Activated T-helper 17 cell treated with anti-CD3 and anti-CD28 coated beads, Interleukin-2, amount 50 U/mL, for 72 hours (primary cell): ENCODE measurements at places on chromosomes 7 and 10.
A peak's percentile ranks its signal among the peaks of the same experiment; 100 is the strongest.

GRCh38 chr10:34430685-34431084 is 384.4 kb downstream of the PARD3 start:
- no peak for ATAC-seq

DNA sequence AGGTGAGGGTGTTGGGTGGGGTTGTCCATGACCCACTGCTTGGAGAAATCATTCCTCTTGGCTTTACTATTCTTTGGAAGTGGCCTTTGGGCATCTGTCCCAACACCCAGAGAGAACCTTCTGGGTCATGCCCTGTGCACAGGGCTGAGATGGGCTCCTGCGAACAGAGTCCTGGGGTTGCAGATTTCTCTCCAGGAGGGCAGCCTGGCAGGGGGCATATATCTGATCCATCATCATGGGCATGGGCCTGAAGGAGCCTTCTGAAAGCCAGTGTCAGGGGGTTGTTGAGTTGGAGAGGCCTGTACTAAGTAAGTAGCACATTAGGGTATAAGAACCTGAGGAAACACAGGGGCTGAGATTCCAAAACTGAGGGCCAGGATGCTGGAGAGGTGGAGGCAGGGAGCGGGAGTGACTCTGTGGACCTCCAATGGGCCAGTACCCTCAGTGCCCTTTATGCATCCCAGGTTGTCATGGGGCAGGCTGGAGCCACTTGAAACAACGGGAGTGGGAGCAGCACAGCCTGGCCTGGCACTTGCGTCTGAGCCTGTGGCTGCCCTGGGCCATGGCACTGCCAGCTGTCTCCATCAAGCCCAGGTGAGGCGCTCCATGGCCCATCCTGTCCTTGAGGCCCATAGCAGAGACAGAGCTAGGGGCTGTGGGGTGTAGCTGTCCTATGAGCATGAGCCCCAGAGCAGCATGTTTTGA is 203.7 kb downstream of the GRID1 start:
- ATAC-seq, result no peak

GRCh38 chr10:127532659-127533058 is 16.4 kb upstream of the NPS start:
- no peak for ATAC-seq

GRCh38 chr7:7738177-7738576 is 19.8 kb upstream of the RPA3 start:
- no peak for ATAC-seq

- ATAC-seq, result no peak
These were observed 66.7 kb downstream of the MICALL2 start for GRCh38 chr7:1392556-1392955.

DNA sequence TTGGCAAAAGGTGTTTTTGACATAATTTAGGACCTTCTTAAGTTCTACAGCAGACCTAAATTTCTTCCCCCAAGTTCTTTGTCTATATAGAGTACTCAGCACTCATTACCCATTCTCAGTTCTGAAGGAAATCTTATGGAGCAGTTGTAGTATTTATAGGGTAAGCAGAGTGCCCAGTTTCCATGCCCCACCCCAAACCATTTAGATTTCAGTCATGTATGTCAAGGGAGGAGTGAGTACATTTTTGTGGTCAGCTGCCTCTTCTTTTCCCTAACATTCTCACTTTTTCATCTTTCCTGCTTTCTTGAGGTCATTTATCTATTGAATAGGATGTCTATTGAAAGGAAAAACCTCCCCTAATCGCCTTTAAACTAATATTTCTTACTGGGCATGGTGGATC is 83.3 kb downstream of the KAT6B start:
- no peak for ATAC-seq

DNA sequence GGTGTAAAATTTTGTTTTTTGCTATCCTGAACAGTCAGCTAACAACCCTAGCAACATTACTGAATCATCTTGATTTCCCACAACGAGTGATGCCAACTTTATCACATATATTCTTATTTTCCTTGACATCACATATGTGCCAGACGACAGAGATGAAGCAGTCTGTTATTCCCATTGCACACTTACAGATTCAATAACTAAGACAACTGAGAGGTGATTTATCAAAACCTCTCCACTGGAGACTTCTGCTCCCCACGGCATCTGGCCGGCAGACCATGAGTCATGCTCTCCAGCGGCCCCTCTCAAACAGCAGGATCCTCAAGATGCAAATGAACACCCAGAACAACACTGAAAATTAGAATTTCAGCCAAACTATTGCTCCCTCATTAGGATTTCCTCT is 57.1 kb downstream of the AMPH start:
- no peak for ATAC-seq

DNA sequence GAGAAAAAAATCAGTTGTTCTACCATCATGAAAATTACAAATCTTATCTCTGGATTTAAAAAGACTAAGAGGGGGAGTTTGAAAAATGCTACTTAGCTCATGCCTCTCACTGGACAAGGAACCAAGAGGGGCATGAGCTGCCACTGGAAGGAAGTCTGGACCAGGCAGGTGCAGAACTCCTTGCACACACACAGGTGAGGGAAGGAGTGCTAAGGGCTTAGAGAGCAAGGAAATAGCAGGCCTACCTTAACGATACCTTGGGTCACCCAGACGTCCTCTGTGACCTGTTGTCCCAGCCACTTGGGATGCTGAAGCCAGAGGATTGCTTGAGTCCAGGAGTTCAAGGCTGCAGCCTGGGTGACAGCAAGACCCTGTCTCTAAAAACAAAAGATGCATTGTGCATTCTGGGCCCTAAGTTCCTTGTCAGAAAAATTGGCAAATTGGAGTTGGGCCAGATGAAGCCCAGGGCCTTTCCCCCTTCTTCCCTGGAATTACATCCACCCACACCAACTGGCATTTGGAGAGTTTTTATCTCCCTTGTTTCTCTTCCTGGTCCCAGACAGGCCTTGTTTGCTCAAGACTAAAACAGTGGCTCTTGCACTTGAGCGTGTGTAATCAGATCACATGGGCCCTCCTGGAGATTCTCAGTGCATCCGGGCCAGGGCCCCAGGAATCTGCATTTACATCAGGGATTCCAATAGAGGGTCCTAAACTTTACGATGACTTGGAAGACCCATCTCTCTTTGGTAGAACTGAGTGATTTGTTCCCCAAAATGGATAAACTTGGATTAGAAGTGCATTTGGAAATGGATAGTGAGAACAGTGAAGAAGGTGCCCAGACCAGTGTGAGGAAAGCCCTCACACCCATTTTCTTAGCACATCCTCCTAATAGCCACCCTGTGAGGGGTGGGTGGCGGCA is 3.0 kb downstream of the DDIT4 start:
- peak; percentile 27 for ATAC-seq

- no peak for ATAC-seq
These were observed 119.4 kb upstream of the INHBA start for GRCh38 chr7:41822259-41822817.

DNA sequence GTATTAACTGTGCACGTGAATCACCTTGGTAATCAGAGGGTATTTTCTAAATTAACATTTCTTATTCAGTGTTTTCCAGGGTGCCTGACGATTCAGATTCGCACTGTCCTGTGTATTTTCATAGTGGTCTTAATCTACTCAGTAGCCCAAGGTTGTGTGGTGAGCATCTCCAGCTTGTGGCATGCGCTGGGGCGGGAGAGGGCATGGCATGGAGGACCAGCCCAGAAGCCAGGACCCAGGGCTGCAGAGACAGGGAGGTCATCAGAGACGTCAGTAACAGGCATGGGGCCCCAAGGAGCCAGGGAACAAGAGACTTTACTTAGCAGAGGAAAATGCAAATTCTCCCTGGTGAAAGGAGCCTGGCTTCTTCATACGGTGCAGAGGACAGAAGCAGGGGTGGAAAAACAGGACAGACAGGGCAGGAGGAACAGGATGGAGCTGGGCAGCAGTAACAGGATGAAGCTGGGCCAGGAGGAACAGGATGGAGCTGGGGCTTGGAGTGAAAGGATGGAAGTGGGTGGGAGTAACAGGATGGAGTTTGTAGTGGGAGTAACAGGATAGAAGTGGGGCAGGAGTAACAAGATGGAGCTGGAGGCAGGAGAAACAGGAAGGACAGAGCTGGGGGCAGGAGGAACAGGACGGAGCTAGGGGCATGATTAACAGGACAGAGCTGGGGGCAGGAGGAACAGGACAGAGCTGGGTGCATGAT is 110.9 kb downstream of the ADCY1 start:
- no peak for ATAC-seq

- no peak for ATAC-seq
These were observed 2.9 kb downstream of the KLF6 start for GRCh38 chr10:3782146-3782450.

DNA sequence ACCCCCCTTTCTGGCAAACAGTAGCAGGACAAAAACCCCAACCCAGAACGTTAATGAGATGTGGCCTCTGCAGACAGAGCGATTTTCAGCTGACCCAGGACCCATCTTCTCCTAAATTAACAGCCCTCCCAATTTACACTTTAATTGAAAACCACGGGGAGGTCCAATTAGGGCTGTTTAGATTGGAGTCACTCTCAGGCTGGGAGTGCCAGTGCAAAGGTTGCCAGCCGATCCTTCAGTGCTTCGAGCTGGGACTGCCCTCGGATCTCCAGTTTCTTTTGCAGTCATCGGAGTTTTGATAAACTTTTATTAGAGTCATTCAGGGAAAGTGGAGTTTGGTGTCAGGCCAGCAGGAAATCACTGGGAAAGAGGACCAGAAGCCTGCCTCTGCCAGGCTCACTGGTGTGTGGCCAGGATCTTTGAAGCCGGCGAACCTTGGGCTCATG is 108.0 kb downstream of the DOCK1 start:
- no peak for ATAC-seq

GRCh38 chr10:93757801-93758507 is at the start of gene LGI1:
TSS of gene LGI1 (plus strand) at chr10:93757936. CDS start at chr10:93758145, 209 bp downstream.
- ATAC-seq, result no peak

DNA sequence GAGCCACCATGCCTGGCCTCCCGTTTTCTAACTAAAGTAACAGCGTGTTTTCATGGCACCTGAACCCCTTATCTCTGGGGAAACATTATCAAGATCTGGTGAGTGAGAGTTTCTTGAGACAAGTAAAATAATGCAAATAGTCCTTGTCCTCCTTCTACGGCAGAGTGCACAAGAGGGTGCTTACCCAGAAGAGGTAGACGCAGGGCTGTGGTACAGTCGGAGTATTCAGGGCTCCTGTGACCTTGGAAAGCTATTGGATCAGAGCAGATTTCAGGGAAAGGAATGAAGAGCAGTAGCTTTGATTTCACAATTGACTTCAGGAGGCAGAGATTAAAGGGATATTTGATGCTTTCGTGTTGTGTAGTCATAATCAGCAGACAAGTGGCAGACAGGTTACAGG is 269.1 kb downstream of the ZNF248 start:
- ATAC-seq, result no peak
